ENCODE measurements at places on chromosomes 16 and 17.

DNA sequence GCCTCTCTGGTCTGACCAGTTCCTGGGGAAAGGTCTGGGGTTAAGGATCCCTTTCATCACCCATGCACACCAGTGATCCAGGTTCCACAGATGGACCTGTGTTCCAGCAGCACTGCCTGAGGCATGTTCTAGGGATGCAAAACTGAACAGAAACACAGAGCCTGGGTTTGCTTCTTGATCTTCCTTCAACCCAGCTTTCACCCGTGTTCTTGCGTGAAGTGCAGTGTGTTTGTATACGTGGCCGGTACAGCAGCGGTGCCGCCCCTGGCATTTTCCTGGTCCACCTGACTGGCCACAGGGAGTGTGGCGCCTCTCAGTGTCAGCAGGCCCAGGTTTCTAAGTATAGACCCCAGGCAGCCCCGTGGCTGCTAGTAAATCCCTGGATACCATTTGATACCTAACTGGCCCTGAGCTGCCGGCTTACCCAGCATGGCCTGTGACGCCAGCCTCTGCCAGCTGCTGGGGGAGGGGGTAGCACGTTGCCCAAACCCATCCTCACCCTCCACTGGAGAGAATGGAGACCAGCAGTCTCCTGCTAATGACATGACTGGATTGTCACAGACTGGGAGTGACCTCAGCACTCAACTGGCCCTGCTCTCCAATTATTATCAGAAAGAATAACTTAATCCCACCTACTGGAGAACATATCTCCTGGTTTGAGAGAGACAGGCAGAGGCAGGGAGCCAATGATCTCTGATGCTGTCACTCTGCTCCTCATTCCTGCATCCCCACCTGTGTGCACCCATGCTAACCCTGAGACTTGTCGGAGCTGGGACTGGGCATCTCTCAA lies 59.2 kb upstream of the LGALS9 start:
- no peak for DNase-seq

- DNase-seq: no peak
These were observed 1.6 kb upstream of the HBQ1 start for GRCh38 chr16:178668-179015.

DNA sequence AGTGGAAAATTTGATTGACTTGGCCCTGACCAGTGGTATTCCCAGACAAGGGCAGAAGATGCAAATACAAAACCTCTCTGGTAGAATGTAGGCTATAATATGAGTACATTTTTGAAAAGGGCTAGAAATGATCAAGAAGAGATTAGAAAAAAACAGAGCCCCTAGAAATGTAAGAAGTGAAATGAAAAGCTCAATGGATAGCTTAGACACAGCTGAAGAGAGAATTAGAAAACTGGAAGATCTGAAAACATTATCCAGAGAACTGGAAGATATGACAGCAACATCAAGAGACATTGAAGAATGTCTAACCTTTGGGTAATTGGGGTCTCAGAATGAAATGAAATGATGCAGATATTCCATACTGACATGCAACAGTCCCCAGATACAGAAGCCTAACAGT lies 105.2 kb upstream of the ZNF750 start:
- no peak for DNase-seq

- DNase-seq: no peak
These were observed 22.2 kb downstream of the WSCD1 start for GRCh38 chr17:6092182-6092902.

- no peak for DNase-seq
These were observed 34.5 kb downstream of the LITAFD start for GRCh38 chr16:8916541-8917225.

DNA sequence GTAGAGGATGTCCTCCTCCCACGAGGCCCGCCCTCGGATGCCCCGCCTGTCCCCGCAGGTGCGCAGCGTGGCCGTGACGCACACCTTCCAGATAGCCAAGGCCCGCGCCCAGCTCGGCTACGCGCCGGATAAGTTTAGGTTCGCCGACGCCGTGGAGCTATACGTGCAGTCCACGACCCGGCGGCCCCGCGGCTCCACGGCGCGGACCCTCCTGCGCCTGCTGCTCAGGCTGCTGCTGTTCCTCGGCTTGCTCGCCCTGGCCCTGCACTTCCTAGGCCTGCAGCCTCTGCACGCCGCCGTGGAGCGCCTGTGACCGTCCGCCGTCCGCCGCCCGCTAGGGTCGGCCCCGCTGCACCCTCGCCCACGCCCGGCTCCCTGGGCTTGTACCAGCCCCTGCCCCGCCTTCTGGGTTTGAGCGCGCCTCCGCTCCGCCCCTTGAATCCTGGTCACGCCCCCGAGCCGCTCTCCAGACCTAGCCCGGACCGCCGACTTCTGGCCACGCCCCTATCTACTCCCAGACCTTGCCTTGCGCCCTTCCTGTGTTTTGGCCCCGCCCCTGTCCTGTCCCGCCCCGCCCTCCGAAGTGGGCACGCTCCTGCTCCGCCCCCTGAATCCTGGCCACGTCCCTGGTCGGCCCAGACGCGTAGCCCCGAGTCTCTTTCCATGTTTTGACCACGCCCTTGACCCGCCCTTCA lies 15.8 kb upstream of the EEF2K start:
- DNase-seq: peak; percentile 97

- DNase-seq: no peak
These were observed 2.9 kb upstream of the LYRM9 start for GRCh38 chr17:27895940-27896535.

DNA sequence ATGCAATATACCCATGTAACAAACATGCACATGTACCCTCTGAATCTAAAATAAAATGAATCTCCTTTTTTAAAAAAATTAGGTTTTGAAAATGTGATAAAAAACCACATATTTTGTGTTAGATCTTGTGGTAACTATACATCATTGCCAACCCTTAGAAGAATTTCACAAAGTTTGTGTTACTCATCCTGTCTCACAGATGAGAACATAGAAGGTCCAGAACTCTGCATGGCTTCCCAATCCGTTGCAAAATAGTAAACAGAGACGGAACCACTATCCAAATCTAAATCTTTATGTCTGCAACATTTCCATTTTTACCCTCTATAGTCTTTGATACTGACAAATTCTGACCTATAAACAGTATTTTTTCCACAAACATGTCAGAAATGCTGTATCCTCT lies 759.9 kb downstream of the KCNJ2 start:
- DNase-seq: no peak

DNA sequence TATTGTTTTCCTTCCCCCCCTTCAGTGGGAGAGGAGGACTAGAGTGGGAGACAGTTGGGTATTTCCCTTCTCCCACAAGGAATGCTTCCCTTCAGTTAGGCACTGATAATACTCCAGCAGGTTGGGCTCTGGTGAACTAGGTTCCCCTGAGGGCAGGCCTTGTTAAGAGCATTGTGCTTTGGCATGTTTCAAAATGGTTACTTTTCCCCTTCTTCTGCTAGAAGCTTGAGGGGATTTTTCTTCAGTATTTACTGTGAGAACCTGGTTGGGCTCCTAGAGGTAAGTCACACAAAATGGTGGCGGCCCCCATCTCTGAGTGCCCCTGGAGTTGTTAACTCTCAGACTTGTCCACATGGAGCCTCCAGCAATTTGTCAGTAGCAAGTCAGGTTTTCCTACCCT lies 156.2 kb downstream of the CYB561 start:
- no peak for DNase-seq

GRCh38 chr16:48365025-48365600 lies 20.1 kb downstream of the SIAH1 start:
- no peak for DNase-seq

DNA sequence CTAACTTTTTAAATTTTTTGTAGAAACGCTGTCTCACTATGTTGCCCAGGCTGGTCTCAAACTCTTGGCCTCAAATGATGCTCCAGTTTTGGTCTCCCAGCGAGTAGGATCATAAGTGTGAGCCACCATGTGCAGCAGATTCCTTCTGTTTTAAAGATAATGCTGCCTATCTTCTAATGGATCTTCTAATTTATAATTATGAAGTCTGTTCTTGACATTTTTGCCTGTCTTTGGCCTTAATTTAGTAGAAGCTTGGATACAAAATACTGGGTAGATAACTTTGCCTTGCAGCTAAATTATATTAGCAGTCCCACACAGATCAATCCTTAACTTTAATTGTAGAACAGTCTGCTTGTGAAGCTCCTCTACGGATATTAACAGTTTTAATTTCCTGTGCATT lies 566.6 kb upstream of the CDH8 start:
- DNase-seq: no peak

GRCh38 chr17:40561871-40562611 lies 3.2 kb downstream of the CCR7 start:
- no peak for DNase-seq

- DNase-seq: no peak
These were observed 32.7 kb downstream of the ZZEF1 start for GRCh38 chr17:4110152-4110551.

DNA sequence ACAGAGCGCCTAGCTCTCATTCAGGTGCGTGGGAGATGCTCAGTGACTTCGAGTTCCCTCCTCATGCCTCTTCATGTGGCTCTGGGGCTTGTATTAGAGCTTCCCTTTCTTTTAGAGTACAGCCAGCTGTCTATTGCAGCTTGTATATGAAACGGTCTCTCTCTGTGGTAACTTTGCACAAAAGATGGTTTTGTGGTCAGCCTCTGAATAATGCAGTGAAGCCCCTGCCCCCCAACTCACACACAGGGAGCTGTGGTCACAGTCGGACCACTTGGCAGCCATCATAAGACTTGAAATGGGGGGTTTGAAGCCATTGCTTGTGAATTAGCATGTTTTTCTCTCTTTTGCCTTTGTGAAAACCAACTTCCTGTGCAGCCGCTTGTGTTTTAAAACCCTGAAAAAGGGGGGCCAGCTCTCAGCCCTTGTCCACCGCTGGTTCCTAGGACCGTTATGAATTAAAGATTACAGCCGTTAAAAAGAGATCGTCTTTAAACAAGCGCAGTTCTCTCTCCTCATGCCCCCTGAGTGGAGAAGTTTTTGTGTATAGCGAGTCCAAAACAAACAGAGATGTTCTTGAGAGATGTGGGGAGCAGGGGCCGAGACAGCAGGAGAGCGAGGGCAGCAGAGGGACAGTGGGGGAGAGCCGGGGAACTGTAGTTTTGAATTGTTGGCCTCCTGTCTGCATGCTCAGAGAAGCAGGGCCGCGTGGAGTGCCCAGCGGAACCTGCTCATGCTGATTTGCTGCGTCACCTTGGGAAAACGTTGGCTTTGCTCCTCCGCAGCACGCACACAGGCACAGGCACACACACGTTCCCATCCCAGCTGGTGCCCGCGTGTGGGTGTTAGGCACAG lies 199.0 kb downstream of the MSI2 start:
- DNase-seq: no peak

GRCh38 chr16:59566446-59566845 lies 832.3 kb upstream of the GOT2 start:
- no peak for DNase-seq

GRCh38 chr16:66166490-66166889 lies 200.0 kb upstream of the CDH5 start:
- DNase-seq: no peak

- no peak for DNase-seq
These were observed 14.6 kb downstream of the HSD11B2 start for GRCh38 chr16:67445441-67445912.

DNA sequence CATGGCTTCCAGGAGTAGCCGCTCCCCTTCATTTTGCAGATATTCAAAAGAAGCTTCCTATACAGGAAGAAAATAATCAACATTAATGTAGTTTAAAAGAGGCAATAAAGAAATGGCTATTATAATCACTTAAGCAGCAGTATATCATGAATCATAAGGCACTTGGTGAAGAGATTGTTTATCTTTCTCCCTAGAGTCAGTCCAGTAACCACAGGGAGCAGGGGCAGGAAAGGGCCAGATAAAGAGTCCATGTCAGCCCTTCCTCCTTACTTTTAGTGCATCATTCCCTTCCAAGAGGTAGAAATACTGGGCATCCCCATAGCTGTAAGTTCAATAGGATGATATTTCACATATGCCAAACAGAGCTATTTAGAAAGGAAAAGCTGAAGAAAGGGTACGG lies 184.6 kb upstream of the C17orf78 start:
- no peak for DNase-seq

Data from NT2/D1 (cell line).